ENCODE measurements at places on chromosomes 11 and 22.

- no peak for DNase-seq
These were observed 33.1 kb upstream of the PAMR1 start for GRCh38 chr11:35558513-35558912.

GRCh38 chr22:30033901-30034300, 46.4 kb upstream of the HORMAD2 start:
- DNase-seq, result no peak

GRCh38 chr11:1059759-1060158, 14.9 kb upstream of the MUC2 start:
- DNase-seq, result no peak

DNA sequence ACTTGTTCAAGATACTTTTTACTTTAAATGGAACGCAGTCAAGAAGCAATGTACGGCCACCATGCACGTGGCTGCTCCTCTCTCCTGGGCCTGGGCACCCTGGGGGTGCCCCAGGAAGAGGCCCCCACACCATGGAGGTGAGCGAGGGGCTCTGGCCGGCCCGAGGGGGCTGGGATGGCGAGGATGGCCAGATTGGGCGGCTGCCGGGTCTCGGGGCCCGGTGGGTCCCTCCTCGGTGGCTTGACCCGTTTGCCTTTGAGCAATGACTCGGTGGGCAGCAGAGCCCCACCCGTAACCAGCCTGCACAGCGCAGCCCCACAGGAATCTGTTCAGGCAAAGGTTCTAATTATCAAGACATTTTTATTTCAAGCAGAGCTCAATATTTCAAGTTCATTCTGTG, 167.4 kb downstream of the BRD1 start:
- DNase-seq, result no peak

DNA sequence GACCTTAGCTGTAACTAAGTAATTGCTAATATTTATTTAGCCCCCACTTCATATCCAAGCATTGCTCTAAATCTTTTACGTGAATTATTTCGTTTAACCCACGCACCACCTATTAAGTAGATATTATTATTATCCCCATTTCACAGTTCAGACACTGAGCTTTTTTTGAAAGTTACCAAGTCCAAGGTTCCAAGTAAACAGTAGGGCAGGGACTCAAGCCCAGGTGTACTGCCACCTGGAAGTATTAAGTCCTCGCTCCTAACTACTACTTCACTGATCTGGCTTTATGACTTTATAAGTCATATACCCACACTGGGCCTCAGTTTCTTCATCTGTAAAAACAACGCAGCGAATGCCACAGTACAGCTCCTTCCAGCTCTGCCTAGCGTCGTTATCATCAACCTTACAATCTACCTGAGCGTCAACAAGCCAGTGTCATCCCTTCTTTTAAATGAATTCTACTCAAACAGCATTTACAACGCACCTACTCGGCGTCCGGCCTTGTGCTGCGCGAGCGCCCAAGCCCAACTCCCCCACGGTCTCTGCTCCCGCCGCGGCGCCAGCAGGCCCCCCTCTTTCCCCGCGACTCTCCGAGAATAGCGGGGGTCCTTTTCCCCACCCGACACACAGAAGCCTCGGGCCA, 624 bp downstream of the TMEM41B start:
- no peak for DNase-seq

GRCh38 chr22:16922706-16923105, 85.3 kb downstream of the GAB4 start:
- no peak for DNase-seq

DNA sequence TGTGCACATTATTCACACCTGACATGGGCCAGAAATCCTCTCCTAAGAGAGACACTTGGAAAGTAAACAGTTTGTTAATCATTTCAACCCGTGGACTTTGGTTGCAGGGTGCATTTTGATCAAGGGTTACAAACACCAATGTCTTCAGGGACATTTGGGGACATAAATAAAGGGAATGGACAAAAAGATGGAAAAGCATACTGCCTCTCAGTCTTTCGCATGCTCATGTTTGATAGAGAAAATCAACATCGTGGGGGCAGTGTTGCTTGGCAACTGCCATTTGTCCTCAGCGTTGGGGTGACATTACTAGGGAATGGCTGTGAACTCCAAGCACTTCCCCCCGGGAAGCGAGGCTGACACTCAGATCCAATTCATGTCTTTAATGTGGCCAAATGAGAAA, 114.7 kb upstream of the OR4B1 start:
- no peak for DNase-seq

GRCh38 chr11:313787-314553, at the start of gene IFITM1:
IFITM1 (plus strand) TSS chr11:314040; CDS start chr11:314171, 131 bp downstream.
- DNase-seq, result no peak

DNA sequence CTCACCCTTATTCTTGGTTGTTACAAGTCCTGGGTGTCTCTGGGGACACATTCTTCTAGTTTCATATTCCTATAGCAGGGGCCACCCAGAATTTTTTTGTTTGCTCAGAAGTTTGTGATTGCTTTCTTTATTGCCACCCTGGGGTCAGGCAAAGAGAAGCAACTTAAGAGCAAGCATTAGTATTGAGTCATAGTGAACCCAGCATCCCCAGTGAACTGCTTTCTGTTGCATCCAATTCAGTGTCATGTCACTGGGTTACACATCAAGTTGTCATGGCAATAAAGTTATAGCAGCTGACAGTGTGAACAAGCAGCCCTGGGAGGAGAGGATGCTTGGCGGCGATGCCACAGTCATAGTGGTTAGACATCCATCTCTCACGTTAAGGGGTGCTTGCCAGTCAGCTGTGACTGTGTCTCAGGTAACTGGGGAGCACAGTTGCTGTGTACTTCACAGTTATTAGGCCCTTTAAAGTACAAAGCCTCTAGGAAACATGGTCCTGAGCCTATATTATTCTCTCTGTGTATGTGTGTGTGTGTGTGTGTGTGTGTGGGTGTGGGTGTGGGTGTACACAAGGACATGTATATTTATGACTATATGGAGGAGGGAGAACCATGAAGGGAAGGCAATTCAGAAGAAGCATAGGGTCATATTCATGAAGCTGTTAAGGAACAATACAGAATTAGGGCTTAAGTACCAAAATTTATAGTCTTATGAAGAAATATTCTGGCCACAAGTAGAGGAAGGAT, 52.5 kb downstream of the TRIM44 start:
- DNase-seq, result no peak

DNA sequence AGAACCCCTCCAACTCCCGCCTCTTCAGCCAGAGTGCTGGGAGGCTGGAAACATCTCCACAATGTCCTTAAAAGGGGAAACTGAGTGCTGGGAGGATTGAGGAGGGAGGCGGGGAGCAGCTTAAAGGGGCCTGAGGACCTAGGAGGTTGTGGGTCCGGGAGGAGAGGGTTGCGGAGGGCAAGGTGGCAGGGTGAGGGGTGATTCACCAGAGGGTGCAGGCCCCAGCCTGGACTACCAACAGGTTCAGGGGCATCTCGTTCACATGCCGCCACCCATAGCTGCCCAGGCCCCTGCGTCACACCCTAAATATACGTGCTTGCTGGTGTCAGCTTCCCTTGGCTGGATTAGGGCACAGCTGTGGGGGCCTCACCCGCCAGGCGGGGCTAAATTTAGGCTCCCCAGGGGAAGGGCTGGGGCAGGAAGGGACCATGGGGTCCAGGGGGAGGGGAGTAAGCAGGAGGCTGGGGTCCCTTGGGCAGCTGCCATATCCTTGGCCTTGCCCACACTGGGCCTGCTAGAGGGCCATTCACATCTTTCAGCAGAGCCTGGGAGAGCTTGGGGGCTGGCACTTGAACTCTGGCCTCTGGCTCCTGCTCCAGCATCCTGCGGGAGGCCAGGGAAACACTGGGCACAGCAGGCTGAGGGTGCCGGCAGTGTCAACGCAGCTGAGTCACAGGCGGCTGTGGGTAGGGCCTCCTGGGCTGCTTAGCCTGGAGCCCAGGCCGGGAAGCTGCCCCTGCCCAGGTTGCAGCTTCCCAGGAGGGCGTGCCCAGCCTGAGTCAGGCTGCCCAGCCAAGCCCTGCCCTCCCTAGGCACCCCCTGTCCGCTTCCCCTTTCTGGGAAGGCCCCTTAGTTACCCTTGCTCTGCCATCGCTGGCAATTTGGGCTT, 1.3 kb downstream of the EHBP1L1 start:
- DNase-seq, result no peak

- no peak for DNase-seq
These were observed 66.7 kb downstream of the BID start for GRCh38 chr22:17707526-17707925.

- DNase-seq, result no peak
These were observed 110.2 kb upstream of the SESN3 start for GRCh38 chr11:95341221-95341620.

DNA sequence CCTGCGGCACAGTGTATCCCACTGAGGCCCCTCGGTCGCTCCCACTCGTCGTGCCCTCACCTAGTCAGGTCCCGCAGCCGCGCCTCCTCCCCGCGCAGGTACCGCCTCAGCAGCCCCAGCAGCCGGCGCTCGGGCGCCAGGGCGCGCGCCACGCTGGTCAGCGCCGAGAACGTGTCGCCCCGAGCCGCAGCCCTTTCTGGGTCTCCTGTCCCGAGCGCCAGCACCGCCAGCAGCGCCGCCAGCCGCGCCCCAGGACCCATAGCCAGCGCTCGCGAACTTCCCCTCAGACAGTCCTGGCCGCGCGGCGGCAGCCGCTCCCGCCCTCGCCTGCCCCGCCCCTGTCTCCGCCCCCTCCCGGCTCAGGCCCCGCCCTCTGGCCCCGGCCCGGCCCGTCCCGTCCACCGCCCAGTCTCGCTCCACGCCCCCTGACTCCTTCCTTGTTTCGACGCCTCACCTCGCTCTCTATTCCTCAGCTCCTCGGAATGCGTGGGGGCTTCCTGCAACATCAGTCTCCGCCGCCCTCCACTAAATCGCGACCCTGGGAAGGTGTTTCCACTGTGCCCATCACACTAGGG, at the start of gene P4HA3:
Gene P4HA3, minus strand, starts transcription at position 289 of the 575 bp plus-strand sequence. Its CDS starts 29 bp downstream, at position 260.
- no peak for DNase-seq

- DNase-seq, result no peak
These were observed 3.1 kb downstream of the TMEM25 start for GRCh38 chr11:118533769-118534729.

DNA sequence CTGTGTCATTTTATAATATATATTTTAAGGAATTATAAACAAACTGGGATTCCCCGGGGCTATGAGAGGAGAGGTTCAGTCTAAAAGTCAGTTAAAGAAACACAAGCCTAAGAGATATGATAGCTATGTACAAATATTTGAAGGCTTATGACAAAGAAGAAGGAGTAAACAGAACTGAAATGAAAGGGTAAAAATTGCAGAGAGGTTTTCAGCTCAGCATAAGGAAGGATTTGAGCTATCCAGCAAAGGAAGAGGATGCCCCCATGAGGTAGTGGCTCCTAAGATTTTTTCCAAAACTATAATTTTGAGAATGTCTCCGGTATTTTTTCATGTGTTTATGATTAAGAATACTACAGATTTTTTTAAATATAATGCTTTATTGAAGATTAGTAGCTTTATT, 57.9 kb upstream of the ANGPTL5 start:
- no peak for DNase-seq

- no peak for DNase-seq
These were observed 8.9 kb upstream of the BBOX1 start for GRCh38 chr11:27031754-27032153.

DNA sequence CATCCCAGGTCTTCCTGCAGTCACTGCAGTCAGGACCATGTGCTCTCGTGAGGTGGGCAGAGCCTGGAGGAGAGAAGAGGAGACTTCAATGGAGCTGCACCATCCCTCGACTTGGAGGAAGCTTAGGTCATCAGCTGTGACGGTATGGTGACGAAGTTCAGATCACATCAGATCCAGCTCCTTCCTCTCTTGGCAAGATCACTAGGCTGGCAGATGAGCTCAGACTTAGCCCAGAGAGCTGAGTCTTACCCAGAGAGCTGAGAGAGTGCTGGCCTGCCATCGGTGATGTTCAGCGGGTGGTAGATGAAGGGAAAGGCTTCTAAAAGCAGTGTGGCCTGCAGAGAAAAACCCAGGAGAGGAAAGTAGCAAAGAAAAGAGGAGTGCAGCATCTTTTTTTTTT, 1.8 kb upstream of the SLC15A3 start:
- no peak for DNase-seq

DNA sequence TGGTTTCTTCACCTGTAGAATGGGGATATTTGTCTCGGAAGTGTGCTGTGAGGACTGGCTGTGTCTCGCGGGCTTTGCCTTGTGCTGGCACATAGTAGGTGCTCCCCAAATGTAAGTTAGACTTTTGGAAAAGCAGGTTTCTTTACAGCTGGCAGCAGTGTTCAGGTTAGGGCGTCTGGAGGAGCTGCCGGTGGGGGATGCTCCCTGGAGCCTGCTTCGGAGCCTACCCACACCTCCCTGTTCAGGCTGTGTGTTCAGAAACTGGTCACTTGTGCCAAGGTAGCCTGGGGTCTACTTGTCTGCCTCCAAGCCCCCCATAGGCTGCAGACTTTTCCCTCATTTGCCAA, 60.0 kb downstream of the OTOG start:
- DNase-seq, result no peak

GRCh38 chr11:120146413-120147093, 8.6 kb upstream of the TRIM29 start:
- no peak for DNase-seq

DNA sequence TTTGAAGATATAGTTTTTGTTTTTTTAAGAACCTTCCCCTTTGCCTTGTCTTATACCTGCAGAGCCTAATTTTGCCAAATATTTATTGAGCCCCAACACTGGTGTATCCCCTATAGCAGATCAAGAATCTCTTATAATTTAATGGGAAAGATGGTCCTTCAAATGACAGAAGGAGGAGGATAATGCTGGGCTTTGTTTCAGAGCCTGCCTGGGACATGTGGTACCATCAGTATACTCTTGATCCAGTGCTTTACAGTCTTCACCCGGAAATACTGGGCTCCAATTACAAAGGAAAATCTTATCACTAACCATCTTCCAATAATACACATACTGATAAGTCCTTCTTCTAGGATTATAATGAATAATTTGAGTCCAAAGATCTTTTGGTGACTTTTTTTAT, 84.7 kb downstream of the GAB2 start:
- no peak for DNase-seq

DNA sequence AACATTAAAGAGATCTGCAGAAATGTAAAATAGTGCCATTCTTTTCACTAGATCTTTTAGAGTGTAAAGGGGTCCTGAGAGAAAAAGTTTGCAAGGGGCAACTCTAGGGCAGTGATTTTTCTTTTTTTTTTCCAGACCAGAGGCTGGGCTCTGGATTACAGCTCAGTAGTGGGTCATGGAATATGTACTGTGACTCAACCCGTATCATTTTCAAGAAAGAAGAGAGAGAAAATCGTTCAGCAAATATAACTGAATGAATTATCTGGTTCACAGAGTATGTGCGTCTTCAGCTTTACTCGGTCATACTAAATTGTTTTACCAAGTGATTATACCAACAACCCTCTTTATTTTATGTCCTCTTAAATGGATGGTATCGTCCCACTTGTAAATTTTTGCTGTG, 3.8 kb downstream of the CEP57 start:
- no peak for DNase-seq

- DNase-seq, result no peak
These were observed 550 bp downstream of the FBLN1 start for GRCh38 chr22:45503050-45503815.

GRCh38 chr11:78905756-78906155, 331.1 kb upstream of the NARS2 start:
- DNase-seq, result no peak

All from cerebellar nuclear complex (tissue), 1 donor.